ENCODE measurements at places on chromosomes 16 and 17.

DNA sequence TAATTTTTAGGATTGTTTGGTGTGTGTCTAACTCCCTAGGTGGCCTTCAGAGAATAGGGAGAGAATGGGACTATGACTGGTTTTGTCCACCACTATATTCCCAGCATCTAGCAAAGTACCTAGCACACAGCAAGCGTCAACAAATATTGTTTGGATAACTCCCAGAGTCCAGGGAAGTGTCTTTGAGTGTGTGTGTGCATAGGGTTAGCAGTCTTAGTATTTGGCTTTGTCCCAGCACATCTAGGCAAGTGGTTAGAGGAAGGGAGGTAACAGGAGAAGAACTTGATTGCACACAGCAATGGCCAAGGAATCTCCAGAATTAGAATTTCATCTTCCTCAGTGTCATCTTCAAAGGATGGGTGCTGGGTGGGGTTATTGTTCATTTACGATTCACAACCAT is 385.4 kb upstream of the CDH5 start:
- no peak for DNase-seq

- no peak for DNase-seq
Measured at GRCh38 chr17:4170639-4171280, 27.8 kb downstream of the CYB5D2 start.

DNA sequence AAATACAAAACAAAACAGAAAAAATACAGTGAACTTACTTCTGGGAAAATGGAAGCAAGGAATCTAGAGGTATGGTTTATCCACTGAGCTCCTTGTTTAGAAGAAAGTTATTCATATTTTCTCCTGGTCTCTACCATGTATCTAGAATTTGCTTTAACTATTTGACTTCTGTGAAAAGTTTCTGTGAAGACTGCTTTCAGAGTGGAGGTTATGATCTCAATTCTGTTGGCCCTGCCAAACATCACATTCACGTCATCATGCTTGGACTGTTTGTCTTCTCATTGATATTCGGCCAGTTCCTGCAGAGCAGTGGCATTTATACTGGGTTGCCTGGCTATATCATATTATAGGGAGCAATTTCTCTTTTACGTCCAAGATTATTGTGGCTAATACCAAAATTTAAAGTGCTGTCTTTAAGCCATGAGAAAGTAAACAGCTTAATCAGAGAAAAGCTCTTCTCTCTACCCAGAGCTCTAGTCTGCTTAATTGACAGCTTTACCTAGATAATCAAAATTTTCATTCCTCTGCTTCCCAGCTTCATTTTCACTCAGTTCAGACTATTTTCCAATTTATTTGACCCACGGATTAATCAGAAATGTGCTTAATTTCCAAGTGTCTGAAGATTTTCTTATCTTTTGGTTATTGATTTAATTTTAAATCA is at the start of gene ABCA8:
Gene ABCA8, minus strand, starts transcription at position 212 of the 661 bp plus-strand sequence. CDS start 13,358 bp downstream, outside the sequence.
- no peak for DNase-seq

DNA sequence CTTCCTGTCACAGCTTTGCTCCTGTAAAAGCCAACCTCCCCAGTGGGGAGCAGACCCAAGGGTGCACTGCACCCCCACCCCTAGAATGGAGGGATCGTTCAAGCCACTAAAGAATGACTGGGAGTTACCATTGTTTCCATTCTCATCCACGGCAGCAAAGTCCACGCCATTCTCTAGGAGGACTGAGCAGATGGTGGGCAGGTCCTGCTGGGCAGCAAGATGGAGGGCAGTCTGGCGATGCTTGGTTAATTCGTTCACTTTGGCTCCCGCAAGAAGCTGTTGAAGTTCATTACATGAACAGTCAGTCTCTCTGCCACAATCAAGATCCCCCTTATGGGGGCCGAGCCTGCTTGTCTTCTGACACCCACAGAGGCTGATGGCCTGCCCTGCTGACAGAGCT is 30.8 kb downstream of the CYB5D2 start:
- DNase-seq, result no peak

GRCh38 chr17:67829331-67829730 is 4.0 kb downstream of the BPTF start:
- DNase-seq, result no peak

DNA sequence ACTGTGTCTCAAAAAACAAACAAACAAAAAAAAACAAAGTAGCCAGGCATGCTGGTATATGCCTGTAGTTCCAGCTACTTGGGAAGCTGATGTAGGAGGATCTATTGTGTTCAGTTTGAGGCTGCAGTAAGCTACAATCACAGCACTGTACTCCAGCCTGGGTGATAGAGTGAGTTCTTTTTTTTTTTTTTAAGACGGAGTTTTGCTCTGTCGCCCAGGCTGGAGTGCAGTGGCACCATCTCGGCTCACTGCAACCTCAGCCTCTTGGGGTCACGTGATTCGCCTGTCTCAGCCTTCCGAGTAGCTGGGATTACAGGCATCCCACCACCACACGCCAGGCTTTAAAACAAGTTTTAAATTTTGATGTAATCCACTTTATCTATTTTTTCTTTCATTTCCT is 80.2 kb upstream of the STAC2 start:
- no peak for DNase-seq
